ENCODE measurements at places on chromosomes 5 and 9.

- DNase-seq, result no peak
These were observed 26.0 kb downstream of the RLN2 start for GRCh38 chr9:5278486-5278885.

- DNase-seq, result no peak
These were observed 135.8 kb downstream of the PCSK1 start for GRCh38 chr5:96297290-96297689.

GRCh38 chr9:86891091-86891490, 56.2 kb downstream of the GAS1 start:
- DNase-seq, result no peak

DNA sequence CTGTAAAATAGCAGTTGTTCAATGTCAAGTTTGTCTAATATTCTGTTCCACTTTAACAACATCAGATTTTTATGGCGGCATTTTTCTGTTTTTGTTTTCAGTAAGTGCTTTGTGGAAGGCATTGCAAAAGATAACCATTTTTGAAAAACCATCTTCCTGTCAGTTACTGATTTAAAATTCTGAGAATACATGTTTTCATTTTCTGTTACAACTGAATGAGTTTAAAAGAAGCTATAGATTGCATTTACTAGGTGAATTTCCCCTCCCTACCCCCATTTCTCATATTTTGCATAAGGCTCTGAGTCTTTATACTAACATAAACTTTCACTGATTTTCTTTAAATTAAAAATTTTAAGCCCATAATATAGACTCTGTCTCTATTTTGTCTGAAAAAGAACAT, 4.6 kb upstream of the ERAP2 start:
- DNase-seq, result no peak

DNA sequence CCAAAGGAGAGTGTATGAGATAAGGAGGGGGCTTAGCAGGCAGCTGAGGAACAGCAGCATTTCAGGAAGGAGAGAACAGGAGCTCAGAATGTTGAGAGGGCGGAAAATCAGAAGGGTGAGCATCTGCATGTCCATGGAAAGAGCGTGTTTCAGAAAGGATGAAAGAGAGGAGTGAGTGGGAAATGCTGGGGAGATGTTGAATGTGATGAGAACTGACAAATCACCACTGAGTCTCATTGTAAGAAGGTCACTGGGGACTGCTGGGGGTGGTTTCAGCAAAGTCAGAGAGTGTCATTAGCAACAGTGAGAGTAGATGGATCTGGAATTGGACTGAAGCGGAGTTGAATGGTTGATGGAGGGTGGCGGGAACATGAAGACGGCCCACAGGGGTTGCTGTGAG, 65.8 kb downstream of the ANKRD33B start:
- DNase-seq, result no peak

DNA sequence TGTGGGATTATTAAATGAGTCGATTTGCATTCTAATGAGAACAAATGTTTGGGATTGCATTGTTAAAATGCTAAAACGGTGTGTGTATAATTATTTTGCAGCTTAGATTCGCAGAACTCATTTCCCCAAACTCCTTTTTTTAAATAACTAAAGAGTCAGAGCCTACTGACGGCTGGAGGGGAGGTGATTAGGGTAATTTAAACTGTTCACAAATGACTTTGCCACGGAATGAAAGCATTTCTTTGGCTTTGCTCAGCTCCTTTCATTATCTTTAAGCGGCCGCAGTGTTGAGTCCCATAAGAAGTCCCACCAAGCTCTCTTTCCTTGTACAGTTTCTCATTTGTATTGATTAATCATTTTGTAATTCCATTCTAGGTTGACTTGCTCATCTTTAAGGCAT, 1632.8 kb downstream of the MAT2B start:
- DNase-seq, result no peak

GRCh38 chr9:136087741-136088480, 7.2 kb downstream of the NACC2 start:
- no peak for DNase-seq

- no peak for DNase-seq
These were observed 293.4 kb upstream of the PUM3 start for GRCh38 chr9:3137347-3137695.

- DNase-seq, result no peak
These were observed 90.1 kb downstream of the MPDZ start for GRCh38 chr9:13189362-13189761.

DNA sequence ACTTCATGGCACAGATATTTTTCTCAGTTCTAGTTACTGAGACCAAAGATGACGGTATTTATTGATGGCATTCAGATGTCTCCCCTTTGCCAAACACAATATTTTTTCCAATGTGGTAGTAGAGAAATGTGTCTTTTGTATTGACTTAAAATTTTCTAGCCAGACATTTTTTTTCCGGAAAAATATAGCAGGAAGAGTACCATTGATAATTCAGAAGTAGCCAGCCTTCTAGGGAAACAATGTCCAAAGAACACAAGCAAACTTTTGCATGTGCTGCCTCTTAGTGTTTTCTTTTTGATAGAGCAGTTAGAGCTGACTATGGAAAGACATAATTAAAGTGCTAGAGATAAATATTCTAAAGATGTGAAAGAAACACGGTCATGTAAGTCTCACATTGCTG, 231.4 kb downstream of the MARCHF11 start:
- no peak for DNase-seq

DNA sequence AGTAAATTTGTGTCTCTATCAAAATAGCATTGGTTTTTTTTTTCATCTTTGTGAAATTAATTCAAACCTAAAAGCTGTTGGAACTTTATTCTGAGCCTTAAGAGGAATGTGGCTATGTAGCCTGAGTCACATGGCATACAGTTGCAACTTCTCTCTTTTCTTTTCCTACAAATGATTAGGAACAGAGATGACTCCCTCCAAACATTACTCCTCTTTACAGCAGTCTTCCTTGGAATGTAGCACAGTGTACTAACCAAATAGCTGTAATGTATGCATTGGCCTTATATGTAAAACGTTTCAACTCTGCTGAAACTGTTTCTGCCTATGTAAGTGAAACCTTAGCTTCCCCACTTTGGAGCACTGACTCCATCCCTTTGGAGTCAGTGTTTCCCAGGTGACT, 100.9 kb upstream of the MAP1B start:
- DNase-seq, result no peak

DNA sequence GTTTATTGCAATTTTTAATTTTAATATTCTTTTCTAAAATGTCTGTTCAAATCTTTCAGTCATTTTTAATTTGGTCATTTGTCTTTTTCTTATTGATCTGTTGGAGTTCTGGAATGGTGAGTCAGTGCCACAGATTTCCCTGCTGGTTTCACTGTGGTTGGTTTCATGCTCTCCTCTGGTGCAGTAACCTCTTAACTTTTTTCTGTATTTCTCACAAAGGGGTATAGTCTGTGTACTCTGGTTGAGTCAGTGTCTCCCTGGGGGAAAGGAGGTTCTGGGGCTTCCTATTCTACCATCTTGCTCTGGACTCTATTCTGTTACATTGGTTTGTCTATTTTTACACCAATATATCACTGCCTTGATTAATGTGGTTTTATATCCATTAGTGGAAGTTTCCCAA, 178.8 kb downstream of the CSNK1G3 start:
- DNase-seq, result no peak

DNA sequence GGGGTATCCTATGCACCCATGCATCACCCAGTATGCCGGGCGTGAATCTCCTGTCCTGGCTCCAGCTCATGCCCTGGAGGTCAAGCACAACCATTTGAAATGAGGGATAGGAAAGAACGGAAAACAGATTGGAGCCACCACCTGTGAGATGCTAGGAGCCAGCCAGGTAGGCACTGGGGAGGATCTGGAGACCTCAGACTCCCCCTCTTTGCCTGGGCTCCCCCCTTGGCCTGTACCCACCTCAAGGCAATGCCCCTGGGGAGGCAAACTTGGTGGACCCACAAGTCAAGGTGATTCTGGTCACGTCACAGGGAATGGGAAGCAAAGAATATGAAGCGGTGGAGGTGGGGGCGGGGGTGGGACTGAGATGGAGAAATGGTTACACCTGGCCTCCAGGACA, 92.6 kb downstream of the PAX5 start:
- no peak for DNase-seq

GRCh38 chr9:89185980-89186379, 7.4 kb upstream of the SHC3 start:
- DNase-seq, result no peak

GRCh38 chr5:142610176-142611001, 75.5 kb downstream of the FGF1 start:
- DNase-seq, result no peak

GRCh38 chr5:131281133-131281867, 17.4 kb downstream of the CDC42SE2 start:
- no peak for DNase-seq

DNA sequence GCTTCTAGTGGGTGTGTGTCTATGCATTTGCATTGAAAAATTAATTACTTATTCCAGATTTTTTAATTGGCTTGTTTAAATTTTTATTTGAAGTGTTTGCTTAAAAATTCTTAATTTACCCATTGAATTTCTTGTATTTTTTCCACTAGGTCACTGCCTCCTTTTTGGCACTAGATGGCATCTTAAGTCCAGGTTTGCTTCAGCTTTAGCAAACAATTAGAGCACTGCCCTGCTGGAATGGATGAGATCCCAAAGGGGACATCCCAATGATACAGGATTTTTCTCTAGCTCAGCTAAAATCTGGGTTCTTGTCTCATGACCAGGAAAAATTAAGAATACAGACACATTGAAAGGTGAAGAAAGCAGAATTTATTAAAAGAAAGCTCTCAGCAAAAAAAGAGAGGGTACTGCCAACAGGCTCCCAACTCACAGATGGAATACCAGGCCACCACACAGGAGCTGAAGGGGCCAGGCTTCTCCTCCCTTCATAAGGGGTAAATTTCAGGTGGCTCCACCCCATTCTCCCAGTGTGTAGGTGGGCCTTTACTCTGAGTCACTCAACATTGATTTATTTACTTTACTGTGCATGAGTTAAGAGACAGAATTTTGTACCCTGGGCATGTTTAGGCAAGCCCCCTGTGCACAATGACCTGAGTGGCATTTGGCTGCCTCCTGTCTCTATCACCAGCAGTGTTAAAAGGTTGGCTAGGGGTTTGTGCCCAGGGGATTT, 532.4 kb downstream of the ANXA1 start:
- DNase-seq, result no peak

DNA sequence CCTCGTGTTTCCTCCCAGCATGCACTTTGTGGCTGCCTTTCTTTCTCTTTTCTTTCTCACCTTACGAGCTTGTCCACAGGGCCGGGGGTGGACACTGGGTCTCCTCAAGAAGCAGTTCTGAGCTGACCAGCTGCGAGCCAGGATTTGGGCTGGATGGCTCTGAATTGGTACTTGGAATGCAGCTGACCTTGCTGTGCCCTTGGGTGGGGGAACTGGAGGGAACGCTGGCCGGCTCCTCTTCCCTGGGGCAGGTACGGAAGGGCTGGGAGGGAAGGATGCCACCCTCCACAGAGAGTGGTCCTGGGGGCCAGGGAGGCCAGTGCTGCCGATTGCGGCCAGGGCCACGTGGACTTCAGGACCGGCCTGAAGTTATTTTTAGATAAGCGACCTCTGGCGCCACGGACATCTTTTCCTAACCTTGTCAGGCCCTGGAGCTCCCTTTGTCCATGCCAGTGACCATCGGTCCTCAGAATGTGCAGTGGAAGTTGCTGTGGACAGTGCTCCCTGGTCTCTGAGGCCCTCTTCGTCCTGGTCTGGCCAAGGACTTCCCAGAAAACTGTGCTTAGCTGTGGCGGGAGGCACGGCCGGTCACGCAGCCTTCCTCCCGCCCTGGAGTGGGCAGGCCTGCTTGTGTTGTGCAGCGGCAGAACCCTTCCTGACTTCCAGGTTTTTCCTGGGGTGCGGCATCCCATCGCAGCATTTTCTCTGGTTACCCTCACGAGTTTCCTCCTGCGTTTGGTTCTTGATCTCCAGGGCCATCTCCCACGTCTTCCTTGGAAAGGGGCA, 13.5 kb upstream of the AHRR start:
- no peak for DNase-seq

DNA sequence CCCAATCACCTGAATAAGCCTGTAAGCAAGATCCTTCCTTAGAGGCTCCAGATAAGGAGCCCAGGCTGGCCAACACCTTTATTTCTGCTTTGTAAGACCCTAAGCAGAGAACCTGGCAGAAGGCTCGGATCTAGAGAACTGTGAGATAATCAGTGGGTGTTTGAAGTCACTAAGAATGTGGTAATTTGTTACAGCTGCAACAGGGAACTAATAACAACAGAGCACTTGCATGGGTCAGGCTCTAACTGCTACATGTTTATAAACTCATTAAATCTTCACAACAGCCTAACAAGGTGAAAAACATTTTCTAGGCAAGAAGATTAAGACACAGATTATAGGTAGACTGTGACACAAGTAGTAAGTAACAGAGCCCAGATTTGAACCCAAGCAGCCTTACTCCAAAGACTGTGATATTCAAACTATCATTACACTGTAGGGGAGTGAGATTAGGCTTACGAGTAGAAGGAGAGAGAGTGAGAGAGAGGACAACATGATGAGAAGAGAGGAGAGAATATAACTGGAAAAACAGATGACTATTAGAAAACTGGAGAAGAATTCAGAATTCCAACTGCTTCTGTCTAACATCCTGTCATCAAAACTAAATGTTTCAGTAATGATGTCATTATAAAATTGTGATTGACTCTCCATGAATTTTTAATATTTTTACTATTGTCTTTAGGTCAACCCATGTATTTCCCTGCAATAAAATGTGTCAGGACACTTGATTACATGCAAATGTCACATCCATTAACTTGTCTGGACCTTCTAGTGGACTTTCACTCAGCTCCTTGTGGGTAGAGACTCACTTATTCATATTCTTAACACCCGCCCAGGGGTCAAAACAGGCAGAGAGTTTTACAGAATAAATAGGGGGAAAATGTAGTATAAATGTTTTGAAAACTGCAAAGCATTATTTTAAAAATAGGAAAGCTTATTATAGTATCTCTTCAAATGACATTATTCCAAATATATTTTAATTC, 290.9 kb upstream of the RGMB start:
- DNase-seq, result no peak

DNA sequence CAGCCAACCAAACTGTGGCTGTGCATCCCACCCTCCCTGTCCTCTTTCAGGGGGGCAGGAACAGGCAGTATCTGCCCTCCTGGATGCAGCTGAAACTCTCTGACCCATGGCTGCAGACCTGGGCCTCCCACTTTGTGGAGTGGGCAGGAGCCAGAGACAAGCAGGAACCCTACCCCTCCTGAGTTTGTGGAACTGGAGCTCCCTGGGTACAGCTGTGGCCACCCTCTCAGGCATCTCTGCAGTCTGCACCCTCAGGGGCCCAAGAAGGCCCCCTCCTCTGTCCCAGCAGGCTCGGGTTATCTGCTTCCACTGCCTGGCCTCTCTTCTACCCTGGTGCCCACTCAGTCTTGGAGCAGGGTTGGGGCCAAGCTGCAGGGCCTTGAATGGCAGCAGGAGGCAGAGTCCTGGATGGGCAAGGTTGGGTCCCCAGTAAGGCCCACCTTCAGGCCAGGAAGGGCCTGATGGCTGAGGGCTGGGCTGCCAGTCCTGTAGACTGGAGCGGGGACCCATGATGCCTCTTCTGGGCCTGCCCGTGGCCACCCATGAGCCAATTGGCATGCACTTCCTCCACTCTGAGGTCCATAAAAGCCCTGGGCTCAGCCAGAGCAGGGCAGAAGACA, 619.9 kb downstream of the KIF4B start:
- DNase-seq, result no peak

GRCh38 chr5:134510970-134511795, 14.3 kb upstream of the JADE2 start:
- DNase-seq, result no peak

All from NCI-H1417 treated with DMSO at 0.1 percent for 48 hours (cell line).